Left colon (tissue), 2 donors: ENCODE measurements at places on chromosomes 6 and 20.

GRCh38 chr6:90204327-90205056 lies 92.2 kb downstream of the BACH2 start:
- DNase-seq = no peak

- no peak for DNase-seq
These were observed 77.4 kb upstream of the HDDC2 start for GRCh38 chr6:125379174-125379573.

DNA sequence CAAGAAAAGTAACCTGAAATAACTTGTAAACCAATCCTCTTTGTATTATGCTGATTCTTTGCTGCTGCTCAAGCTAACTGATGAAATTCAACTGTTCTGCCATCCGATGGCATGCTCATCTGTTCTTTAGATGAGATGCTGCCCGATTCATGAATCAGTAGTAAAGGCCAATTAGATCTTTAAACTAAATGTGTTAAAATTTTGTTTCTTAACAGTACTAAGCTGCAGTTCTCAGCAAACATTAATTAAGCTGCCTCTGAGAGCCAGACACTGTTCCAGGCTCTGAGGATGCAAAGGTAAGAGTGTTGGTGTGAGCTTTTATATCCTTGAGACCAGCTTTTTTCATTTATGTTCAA lies 77.0 kb upstream of the NT5E start:
- DNase-seq = no peak

GRCh38 chr6:68689910-68690309 lies 54.8 kb downstream of the ADGRB3 start:
- DNase-seq = no peak

GRCh38 chr20:64106435-64106961 lies 867 bp downstream of the NPBWR2 start:
- DNase-seq = no peak

GRCh38 chr20:62322492-62323041 lies 19.8 kb downstream of the ADRM1 start:
- no peak for DNase-seq

GRCh38 chr6:133447924-133448323 lies 206.8 kb downstream of the EYA4 start:
- no peak for DNase-seq

GRCh38 chr20:36466089-36466488 lies 75.2 kb upstream of the MYL9 start:
- no peak for DNase-seq

DNA sequence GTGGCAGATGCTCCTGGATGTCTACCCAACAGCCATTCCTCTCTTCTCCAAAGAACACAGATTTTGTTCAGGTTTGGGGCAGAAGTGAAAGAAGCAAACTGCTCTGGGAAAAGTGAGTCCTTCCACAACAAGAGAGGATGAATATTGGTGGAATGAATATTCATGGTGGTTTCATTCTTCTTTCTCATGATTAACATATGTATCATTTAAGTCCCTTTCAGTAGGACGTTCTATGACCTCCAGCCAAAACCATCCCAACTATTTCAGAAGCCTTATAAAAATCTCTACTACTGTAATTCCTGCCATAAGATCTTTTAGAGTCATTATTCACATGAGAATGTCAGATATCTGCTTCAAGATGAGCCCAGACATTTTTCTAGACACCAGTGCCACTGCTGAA lies 44.4 kb downstream of the MDN1 start:
- no peak for DNase-seq

DNA sequence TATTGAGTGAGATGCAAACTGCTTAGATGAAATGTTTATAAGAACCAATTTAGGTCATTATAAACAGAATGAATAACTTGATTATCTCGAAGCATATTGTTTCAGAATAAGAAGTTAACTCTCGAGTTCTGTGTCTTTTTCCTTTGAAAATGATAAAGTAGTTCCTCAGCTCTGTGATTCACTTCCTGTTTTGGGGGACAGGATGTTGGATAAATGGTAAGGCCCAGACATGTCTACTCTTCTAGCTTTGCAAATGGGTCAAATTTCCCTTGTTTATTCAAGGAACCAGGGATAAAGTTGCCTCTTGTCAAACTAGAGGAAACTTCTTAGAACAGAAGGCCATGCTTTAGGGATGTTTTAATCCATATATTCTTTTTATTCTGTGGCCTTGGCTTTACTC lies 246.9 kb downstream of the SOX4 start:
- DNase-seq = no peak

DNA sequence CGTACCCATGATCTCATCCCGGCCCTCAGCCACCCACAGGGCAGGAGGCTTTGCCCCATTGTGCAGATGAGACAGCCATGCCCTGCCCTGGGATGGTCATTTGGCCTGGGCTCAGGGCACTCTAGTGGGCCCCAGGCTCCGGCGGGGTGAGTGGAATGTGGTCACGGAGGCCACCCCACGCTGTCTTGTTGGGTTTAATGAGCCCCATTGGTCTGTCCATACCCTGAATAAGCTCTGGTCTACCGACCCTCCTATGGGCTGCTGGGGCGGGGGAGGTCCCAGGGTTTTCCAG lies 50.6 kb downstream of the FGD2 start:
- DNase-seq = no peak

- no peak for DNase-seq
These were observed 24.1 kb downstream of the AFDN start for GRCh38 chr6:167850782-167851181.

GRCh38 chr6:132712366-132712765 lies 1.5 kb downstream of the VNN1 start:
- no peak for DNase-seq

DNA sequence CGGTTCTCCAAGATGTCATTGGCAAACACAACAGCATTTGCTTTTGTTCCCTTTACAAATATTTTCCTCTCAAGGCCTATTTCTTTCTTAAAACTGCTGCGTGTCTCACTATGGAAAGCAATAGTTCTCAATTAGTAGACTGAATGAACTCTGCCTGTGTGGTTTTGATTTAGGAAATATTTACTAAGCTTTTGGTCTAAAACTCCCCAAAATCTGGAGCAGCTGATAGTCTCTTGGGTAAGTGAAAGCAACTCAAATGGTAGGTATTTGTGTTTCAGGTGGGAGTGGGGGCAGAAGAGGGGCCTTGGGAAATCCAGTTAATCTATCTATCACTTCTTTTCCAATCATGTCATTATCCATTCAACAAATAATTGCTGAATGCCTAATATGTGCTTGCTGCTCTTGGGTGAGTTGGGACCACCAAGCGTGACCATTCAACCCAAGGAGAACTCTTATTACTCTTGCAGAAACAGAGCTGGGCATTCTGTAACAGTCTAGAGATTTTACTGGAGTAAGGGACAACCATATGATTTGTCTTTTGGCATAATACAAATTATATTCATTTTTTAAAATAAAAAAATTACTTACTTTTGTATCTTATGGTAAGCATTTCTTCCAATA lies 33.2 kb upstream of the ADTRP start:
- DNase-seq = no peak
